ENCODE measurements at places on chromosomes 5 and 9.

DNA sequence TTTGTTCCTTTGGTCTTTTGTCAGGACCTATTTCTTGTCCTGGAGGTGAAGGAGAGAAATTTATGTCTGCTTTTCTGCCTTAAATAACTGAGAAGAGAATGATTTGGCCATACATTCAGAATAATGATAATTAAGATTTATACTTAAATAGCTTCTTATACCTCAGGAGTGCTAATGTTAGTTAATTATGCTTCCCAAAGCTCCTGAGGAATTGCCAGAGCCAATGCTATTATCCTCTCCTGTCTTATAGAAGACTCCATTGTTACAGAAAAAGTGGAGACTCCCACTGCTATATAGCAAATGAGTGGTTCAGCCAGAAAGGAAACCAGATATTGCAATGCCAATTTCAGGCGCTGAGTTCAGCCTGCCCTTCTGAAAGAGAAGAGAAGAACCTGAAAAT is 67.0 kb downstream of the NTRK2 start:
- no peak for DNase-seq

DNA sequence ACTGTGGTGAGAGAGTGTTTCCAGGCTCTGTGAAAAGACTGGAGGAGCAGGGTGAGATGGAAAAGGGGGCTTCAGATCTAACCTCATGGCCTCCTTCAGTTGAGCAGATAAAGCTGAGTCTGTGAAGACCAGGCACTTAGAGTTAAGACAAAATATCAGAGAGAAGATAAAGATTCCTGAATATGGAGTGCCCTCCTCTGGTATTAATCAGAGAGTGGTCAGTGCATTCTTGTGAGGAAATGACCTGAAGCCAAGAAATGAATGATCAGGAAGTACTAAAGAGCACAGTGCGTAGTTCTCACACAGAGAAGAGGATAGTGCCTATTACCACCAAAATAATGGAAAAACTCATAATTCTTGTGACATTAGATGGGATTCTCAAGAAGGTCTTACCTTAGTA is 1417.0 kb upstream of the ACO1 start:
- no peak for DNase-seq

- no peak for DNase-seq
These were observed 146.1 kb downstream of the MAST4 start for GRCh38 chr5:66742083-66742895.

- DNase-seq = no peak
These were observed 8.3 kb upstream of the BTNL9 start for GRCh38 chr5:181031716-181032115.

DNA sequence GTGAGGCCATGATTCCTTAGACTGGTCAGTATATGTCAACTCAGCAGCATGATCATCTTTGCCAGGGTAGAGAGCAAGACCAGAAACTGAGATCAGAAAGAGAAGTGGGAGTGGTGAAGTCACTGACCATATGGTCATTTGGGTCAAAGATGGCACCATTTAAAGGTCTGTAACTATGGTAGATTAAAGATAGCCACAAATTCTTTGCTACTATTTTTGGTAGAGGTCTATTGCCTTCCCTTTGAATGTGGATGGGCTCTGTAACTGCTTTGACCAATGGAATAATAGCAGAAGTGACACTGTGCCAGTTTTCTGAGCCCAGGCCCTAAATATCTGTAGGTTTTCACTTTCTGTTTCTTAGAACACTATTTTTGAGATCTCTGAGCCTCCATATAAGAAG is 117.6 kb downstream of the PCSK1 start:
- DNase-seq = no peak

DNA sequence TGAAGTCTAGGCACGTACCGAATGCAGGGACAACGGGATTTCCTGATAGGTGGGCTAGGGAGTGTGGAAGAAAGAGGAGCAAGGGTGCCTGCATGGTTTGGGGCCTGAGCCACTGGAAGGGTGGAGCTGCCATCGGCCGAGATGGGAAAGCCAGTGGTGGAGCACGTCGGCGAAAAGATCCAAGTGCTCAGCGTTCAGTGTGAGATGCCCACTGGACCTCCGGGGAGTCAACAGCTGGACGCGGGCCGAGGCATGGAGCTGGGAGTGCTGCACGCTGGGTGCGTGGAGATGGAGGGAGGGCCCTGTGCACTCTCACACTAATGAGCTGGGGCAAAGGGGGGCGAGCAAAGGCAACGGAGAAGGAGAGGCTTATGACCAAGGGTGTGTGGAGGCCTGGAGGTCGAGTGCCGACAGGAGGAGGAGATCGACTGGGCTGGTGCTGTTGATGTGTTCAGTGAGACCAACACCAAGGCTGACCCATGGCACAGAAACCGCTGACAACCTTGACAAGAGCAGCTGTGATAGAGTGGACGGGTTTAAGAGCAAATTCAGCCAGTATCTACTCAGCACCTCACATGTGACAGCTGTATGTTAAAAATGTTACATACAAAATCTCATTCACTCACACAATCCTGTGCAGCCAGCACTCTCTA is 85.7 kb downstream of the STK10 start:
- no peak for DNase-seq

GRCh38 chr5:1687301-1687970 is 112.2 kb downstream of the MRPL36 start:
- DNase-seq = no peak
